ENCODE measurements at places on chromosomes 7 and 10.

DNA sequence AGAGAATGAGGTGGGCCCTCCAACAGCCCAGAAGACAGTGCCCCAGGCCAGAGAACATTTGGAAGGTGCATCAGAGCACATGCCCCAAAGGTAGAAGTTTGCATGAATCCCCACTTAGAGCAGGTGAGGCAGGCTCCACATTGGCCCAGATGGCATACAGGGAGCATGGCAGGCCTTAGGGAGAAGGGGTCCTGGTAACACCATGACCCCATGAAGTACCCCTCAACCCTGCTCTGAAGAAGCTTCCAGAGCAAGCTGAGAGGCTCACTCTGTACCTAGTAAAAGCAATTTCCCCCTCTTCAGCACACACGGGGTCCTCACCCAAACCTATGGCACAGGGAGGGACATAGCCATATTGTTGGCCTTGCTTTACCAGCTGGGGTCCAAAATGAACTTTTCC lies 162.6 kb downstream of the BUB3 start:
- no peak for DNase-seq

DNA sequence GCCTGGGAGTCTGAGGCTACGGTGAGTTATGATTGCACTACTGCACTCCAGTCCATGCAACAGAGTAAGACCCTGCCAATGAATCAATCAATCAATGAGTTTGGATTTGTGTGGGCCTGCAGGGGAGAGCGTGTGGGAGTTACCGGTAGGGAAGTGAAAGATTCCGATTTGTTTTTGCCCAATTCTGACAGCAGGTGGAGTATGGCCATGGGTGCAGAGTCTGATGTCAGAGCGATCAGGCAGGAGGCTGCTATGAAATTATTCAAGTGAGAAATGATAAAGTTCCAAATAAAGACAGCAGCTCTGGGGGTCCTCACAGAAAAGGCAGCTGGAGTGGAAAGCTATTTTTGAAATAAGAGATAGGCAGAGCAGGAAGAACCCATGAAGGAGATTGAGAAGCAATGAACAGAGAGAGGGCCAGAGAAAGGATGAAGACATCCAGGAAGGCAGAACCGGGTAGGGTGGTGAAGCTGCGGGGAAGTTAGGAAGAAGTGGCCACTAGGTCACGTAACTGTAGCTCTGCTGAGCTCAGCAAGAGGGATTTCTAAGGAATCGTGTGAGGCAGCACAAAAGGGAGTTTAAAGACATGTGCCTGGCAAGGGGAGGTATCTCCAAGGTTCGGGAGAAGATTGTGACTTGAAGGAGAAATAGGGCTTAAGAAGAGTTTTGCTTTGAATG lies 93.7 kb upstream of the NMT2 start:
- DNase-seq, result peak; percentile 13

GRCh38 chr7:44348851-44349781 lies 23.7 kb upstream of the CAMK2B start:
- no peak for DNase-seq

- DNase-seq, result no peak
Measured at GRCh38 chr7:75532639-75533038, 40.5 kb downstream of the SPDYE5 start.

- peak; percentile 75 for DNase-seq
Measured at GRCh38 chr7:150937848-150938561, 40.1 kb downstream of the KCNH2 start.

DNA sequence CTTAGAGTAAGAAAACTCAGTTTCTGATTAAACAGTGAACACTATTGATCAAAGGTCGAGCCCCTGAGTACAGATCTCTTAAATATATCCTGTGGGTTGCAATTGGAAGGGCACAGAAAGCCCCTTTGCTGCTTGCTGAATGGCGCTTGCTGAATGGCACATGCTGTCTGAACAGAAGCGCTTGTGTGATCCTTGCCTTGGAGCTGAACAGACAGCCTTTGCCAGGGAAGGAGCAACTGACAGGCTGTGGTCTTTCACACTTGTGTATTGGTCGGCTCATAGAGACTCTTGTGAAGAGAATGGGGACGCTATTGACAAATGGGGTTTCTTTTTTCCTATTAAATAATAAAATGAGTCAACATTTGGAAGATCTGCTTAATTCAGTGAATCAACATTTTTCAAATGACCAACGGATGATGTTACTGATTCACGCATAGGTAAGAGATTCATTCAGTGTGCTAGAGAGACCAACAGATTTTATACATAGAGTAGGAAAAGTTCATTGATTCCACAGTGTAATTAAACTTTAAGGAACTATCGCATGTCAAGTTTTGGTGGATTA lies 99.4 kb upstream of the TNS3 start:
- DNase-seq, result no peak

DNA sequence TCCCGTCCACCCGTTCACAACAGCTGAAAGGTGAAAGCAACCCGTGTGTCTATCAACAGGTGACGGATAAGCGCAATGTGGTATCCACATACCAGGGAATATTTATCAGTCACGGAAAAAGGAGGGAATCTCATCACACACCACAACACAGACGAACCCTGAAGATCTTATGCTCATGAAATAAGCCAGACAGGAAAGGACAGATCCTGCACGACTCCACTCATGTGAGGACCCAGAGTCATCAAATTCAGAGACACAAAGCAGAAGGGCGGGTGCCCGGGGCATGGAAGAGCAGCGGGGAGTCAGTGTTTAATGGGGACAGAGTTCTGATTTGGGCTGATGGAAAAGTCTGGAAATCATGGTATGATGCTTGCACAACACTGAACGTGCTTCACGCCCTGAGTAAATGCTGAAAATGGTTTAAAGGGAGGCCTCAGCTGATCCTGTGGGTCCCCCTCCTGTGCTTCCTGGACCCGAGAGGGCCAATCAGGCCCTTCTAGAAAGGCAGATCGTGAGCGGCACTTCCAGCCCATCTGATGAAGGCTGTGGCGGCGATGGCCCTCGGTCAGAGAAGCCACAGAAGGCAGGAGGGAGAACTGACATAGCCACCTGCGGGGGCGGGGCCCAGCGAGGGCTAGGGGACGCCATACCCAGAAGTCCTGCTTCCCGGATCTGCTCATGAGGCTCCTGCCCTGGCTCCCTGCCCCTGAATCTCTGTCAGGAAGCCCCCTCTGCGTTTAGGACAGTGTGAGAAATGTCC lies 19.1 kb downstream of the WDR86 start:
- no peak for DNase-seq

- DNase-seq, result no peak
Measured at GRCh38 chr10:94223702-94224370, 138.9 kb downstream of the NOC3L start.

- no peak for DNase-seq
Measured at GRCh38 chr7:101916876-101917275, 99.5 kb downstream of the CUX1 start.

DNA sequence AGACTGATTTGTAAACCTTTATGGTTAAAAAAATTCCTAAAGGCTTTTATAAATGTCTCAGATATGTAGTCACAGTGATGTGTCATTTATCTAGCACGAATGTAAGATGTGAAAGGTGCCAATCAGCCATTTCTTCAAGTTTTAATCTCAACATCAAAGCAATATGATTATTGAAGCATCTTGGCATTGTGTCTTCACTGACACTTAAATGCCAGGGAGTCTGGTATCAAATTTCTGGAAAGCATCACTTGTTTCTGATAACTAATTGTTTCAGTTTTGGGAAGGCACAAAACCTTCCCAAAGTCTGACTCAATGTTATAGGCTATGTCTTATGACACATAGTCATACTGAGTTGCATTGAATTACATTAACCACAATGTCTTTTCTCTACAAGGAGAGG lies 492.0 kb upstream of the CNTNAP2 start:
- no peak for DNase-seq
